ENCODE measurements at places on chromosomes 13 and 19.

- DNase-seq, result no peak
Measured at GRCh38 chr19:1107661-1108261, 4.0 kb downstream of the GPX4 start.

GRCh38 chr19:10104665-10105508 lies 1.3 kb upstream of the PPAN start:
- no peak for DNase-seq

- no peak for DNase-seq
Measured at GRCh38 chr13:113915786-113916329, 52.0 kb upstream of the GAS6 start.

GRCh38 chr13:21998279-21998990 lies 327.6 kb downstream of the FGF9 start:
- DNase-seq, result no peak

GRCh38 chr13:35501661-35502235 lies 25.3 kb upstream of the MAB21L1 start:
- no peak for DNase-seq

DNA sequence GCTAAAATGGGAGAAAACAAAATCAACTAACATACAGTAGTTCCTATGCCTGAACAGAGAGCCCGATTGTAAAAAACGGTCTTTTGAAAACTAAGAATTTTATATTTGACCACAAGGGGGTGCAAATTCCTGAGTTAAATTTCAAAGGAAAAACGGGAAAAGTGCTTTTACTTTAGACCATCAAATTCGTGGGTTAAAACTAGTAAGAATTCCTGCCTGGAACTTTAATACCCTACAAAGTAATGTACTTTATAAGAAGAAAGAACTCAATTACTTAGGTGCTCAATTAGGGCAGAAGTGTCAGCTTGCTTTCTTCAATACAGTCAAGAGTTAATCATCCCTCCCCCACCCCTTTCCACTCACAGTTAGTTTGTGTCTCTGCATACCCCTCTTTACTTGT lies 69.8 kb downstream of the KCNRG start:
- DNase-seq, result no peak

- no peak for DNase-seq
Measured at GRCh38 chr19:2413629-2414028, 13.8 kb downstream of the TIMM13 start.

- no peak for DNase-seq
Measured at GRCh38 chr13:40598569-40598968, 67.9 kb downstream of the FOXO1 start.

DNA sequence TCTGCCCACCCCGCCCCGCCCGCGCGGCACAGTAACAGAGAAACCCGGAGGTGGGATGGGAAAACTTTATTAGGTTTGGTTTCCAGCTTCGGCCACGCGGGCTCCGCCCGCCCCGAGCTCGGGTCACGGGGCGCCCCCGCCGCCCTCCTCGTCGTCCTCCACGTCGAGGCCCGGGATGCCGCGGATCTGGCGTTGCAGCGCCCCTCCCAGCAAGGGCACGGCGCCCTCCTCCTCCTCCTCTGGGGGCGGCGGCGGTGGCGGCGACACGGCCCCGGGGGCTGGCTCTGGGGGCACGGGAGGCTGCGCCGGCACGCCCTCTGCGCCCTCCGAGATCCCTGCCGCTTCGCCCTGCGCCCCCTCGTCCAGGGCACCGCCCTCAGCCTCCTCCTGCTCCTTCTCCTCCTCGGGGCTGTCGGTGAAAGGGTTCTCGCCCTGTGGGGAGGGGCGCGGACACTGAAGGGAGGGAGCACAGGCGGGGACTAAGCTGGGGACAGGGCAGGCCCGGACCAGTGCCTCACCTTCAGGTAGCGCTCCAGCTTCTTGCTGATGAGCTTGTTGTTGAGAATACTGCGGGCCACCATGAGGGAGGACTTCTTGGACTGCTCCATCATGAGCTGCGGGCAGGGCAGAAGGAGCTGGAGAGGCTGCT lies 536 bp upstream of the AKAP8 start:
- no peak for DNase-seq

DNA sequence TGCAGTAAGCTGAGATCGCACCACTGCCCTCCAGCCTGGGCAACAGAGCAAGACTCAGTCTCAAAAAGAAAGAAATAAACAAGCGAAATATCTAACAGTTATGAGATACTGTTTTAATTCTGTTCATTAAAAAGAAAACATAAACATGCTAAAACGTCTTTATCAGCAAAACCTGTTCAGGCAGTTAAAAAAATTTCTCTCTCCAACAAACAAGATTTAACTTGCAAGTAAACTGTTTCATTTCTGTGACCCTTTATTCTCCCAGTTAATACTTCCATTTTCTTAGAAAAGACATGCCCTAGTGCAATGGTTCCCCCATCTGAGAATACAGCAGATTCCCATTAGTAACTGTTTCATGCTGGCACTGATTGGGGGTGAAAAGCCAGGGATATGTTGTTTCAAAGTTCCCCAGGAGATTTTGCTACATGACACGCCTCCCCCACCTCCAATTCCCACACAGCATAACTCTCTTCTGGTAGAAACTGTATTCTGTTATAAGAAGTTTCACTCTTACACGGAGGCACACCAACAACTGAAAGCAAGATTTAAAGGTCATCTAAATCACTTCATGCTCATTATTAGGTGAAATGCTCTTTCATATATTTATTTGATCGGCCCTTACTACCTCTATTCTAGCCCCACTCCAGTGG lies 24.4 kb downstream of the ELF1 start:
- DNase-seq, result no peak
